Activated CD4-positive, alpha-beta T cell treated with anti-CD3 and anti-CD28 coated beads for 36 hours (primary cell): ENCODE measurements at places on chromosomes 5 and 9.

DNA sequence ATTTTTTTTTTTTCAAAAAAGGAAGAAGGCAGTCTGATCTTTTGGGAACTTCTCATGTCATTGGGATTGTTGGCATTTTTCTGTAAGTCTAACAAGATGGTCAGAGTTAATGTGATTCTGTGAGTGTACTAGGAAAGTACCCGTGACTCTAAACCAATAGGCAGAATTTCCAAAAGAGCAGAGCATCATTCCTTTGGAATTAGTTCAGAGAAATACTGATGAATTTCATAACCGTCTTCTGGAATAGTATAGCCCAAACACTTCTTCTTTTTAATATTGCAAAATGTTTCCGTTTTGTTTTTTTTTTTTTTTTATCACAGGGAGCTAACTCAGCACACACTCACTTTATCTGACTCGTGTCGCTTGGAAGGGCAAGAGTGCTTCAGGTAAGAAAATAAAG is 407.4 kb downstream of the DTWD2 start:
- DNase-seq: no peak

- no peak for DNase-seq
Observed at GRCh38 chr9:89839449-89839848, 234.6 kb downstream of the GADD45G start.

- DNase-seq: no peak
Observed at GRCh38 chr5:140596321-140596741, 31.7 kb downstream of the SLC35A4 start.

DNA sequence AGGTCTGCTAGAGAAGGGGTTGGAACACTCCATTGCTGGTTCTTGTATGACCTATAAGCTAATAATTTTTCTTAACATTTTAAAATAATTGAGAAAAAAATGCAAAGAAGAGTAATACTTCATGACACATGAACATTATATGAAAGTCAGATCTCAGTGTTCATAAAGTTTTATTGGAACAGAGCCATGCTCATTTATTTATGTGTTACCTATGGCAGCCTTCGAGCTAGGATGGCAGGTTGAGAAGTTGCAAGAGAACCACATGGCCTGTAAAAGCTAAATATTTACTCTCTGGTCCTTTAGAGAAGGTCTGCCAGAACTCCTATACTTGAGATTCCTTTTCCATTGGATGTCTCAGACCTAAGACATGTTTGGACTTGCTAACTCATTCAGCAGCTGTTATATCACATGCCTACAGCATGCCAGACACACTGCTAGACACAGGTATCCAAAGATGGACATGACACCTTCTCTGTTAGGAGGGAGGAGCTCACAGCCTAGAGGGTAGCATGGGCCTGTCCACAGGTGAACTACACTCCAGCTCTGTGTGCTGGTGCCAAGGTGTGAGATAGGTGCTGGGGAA is 304.3 kb downstream of the ARHGAP26 start:
- DNase-seq: no peak

DNA sequence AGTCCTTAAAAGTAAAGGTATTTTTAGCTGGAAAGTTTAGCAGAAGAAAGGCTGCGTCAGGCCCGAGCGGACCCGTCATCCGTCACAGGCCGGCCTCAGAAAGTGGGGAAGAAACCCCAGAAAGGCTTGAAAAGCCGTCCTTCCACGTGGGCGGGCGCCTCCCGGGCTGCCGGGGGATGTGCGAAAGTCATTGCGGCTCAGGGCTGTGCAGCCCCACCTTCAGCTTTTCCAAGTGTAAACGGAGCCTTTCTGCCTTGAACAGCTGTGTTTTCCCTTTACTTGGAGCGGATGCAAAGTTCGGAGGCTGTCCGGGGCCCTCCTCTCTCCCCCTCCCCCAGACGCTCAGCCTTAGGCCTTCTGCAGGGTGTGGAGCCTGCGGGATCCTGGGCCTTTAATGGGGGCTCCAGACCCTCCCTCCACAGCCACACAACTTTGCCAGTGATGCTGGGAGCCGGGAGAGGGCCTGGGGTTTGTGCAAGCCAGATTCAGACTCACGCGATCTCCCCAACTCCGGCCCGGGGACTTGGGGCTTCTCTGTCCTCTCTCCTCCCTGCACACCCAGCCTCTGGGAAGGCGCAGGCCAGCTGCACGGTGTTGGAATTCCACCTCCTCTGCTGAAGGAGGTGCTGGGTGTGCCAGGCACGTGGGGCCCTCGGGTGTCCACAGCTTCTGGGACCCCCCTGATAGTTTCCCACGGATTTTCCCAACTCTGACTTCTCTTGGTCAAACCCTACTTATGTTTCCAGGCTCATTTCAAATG is 95.5 kb upstream of the RAPGEF1 start:
- peak; percentile 42 for DNase-seq

DNA sequence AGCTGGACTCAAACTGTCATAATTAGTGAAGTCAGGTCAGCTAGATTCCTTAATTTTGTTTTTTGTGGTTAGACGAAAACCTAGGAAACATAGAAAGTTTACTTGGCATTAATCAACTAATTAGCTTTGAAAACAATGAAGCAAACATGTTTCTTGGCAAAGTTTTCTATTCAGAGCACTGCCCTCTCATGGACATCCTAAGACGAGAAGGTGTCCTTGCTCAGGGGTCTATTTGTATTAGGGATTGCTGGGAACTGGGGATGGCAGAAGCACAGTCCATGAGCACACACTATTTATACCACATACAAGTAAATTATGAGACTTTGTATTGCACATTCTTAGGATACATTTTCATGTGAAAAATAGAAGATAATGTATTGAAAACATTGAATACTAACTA is 49.7 kb downstream of the POC5 start:
- DNase-seq: no peak

- no peak for DNase-seq
Observed at GRCh38 chr9:115808695-115809094, 344.9 kb upstream of the PAPPA start.

GRCh38 chr9:35114113-35114839 is 1.4 kb downstream of the ATOSB start:
- DNase-seq: peak; percentile 88

- no peak for DNase-seq
Observed at GRCh38 chr9:121610638-121610953, 40.8 kb upstream of the DAB2IP start.
